ENCODE measurements at places on chromosomes 12 and 14.
A peak's percentile ranks its signal among the peaks of the same experiment; 100 is the strongest.

GRCh38 chr12:123050913-123051312 lies 70.4 kb downstream of the ARL6IP4 start:
- DNase-seq = no peak

- DNase-seq = peak; percentile 25
Observed at GRCh38 chr12:75587340-75588106, 76.1 kb upstream of the KRR1 start.

- no peak for DNase-seq
Observed at GRCh38 chr14:100416081-100416680, 93.0 kb downstream of the SLC25A47 start.

- no peak for DNase-seq
Observed at GRCh38 chr12:129606239-129606638, 297.6 kb downstream of the TMEM132D start.

- DNase-seq = no peak
Observed at GRCh38 chr12:40001406-40001805, 104.5 kb downstream of the SLC2A13 start.

- peak; percentile 55 for DNase-seq
Observed at GRCh38 chr12:122190842-122191668, 8.1 kb downstream of the LRRC43 start.

- DNase-seq = peak; percentile 78
Observed at GRCh38 chr14:92680781-92681650, 67.4 kb downstream of the LGMN start.

DNA sequence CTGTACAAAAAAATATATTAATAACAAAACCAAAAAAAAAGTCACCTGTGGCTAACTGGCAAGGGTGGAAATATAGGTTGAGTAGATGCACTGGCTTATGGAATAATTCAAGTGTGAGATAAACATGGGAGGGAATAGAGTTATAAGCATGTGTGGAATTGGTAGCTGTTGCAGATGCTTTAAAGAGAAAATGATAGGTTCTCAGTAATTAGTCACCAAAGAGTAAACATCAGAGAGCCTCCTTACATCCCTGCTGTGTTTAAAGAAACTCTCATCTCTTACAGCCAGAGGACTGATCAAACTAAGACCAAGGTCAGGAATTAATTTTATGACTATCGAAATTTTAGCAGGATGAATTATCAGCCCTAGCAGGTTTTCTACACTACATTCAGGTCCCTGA lies 70.5 kb downstream of the EGLN3 start:
- no peak for DNase-seq

GRCh38 chr12:12874029-12874428 lies 17.3 kb upstream of the GPRC5A start:
- DNase-seq = no peak

GRCh38 chr12:62438098-62438692 lies 28.4 kb upstream of the MON2 start:
- peak; percentile 57 for DNase-seq

GRCh38 chr14:24465368-24465767 lies 22.8 kb upstream of the SDR39U1 start:
- no peak for DNase-seq

GRCh38 chr14:104215706-104216334 lies 77.4 kb downstream of the KIF26A start:
- no peak for DNase-seq

GRCh38 chr12:105223884-105224283 lies 12.1 kb downstream of the APPL2 start:
- no peak for DNase-seq

- DNase-seq = no peak
Observed at GRCh38 chr12:96424601-96425000, 24.4 kb upstream of the CDK17 start.

DNA sequence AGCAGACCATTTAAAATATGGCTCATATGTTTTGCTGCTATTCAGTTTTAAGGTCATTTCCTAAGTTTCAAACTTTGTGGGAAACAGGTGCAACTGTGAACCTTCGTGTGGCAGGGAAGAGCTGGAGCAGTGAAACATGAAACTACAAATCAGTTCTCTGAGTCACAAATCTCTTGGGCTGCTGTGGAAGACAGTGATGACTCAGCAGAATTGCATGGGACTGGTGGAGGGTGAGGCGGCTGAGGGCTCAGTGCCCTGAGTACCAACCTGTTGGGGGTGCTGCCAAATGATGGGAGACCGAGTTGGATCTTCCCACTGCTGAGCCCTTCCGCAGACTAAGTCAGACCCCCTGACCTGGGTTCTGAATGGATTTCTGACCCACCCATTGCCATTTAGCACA lies 8.4 kb upstream of the CALM1 start:
- peak; percentile 75 for DNase-seq

DNA sequence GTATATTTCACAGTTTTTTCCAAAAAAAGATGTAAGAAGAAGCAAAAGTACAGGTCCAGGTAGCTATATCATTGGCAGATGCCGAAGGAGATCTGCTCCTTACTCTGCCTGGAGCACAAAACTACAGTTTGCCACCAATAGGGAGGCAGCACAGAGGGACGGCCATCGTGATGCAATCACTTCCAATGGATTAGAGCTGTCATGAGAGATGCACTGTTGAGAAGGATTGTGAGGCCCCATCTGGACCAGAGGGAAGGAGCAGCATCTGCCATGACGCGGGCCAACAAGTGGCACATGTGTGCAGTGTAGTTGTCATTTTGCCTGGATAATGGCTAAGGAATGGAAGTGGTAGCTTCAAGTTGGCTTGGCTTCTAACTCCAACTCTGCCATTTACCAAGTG lies 318.8 kb upstream of the FKBP4 start:
- no peak for DNase-seq

- no peak for DNase-seq
Observed at GRCh38 chr14:84421621-84422020, 1108.3 kb upstream of the FLRT2 start.

GRCh38 chr12:12608557-12608957 lies 3.1 kb upstream of the CREBL2 start:
- peak; percentile 22 for DNase-seq

DNA sequence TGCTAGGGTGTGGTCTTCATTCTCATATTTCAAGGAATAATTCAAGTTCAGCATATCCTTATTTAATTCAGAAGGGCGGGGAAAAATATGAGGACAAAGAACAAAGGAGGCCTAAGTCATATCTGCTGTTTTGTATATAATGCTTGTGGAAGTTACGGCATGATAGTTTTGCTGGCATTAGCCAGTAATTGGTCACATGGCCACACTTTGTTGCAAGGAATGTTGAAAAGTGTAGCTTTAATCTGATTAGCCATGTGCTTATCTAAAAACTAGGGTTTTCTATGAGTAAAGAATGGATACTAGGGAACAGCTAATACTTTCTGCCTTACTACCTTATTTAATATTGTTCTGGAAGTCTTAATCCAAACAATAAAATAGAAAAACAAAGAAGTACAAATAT lies 34.4 kb upstream of the E2F7 start:
- DNase-seq = no peak

- DNase-seq = peak; percentile 51
Observed at GRCh38 chr14:99604766-99605298, 825 bp upstream of the CCDC85C start.

GRCh38 chr12:95105540-95105939 lies 32.1 kb upstream of the NR2C1 start:
- DNase-seq = no peak

GRCh38 chr12:108587826-108588225 lies 10.1 kb downstream of the TMEM119 start:
- DNase-seq = no peak

- no peak for DNase-seq
Observed at GRCh38 chr14:71062581-71063303, 155.5 kb downstream of the PCNX1 start.

GRCh38 chr14:54652605-54653052 lies 85.7 kb downstream of the SAMD4A start:
- DNase-seq = peak; percentile 65

DNA sequence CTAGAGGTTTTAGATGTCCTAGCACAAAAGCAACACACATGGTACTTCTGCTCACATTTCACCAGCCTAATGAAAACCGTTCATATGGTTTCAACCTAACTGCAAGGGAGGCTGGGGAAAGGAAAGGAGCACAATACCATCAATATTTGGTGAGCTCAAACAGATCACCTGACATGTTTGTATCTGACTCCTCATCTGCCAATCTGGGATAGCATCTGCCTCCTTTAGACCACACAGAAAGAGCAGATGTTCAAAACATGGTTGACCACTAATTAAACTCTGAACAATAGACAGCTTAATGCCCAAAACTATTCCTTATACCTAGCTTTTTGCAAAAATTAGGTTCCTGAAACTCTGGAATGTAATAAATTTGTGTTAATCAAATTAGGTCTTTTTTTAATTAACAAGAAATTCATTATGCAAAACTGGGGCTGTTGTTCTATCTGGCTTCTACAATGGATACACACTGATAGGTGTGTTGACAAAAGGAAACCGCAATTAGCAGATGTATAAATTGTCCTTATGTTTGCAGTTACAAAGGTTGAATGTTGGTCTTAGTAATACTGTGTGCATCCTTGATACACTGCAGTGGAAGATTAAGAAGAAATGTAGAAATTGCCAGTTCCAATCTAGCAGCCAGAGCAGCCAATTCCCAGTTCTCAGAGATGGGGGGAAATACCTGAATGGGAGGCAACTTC lies 89.3 kb downstream of the DUSP6 start:
- no peak for DNase-seq

DNA sequence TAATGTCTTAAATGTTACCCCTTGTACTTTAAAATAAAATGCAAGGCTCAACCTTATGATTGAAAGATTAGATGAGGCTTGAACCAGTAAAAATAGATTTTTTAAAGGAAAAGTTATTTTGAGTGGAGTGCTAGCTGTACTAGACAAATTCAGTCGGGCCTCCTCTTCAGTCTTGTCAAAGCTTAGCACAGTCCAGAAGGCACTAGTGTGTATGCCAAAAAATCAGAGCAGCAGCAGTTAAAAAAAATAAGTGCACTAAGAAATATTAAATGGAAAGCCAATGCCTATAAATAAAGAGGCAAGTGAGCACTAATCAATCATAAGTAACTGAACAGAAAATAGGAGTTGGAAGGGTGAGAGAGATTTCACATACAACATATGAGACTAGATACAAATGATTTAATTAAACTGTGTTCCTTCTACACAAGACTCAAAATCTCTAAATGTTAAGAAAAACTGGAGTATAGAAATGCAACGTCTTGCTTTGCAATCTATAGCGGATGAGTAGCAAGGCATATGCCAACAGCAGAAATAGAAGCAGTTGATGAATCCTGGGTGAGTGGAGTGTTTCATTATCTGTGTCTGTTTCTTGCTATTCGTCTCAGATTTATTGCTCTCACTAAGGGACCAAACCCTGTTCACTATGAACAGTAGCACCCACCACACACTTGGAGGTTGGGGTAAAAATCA lies 172.1 kb downstream of the ETNK1 start:
- no peak for DNase-seq

GRCh38 chr14:67566908-67567307 lies 33.2 kb downstream of the PIGH start:
- no peak for DNase-seq

- peak; percentile 73 for DNase-seq
Observed at GRCh38 chr12:111409403-111409779, 3.7 kb downstream of the SH2B3 start.

DNA sequence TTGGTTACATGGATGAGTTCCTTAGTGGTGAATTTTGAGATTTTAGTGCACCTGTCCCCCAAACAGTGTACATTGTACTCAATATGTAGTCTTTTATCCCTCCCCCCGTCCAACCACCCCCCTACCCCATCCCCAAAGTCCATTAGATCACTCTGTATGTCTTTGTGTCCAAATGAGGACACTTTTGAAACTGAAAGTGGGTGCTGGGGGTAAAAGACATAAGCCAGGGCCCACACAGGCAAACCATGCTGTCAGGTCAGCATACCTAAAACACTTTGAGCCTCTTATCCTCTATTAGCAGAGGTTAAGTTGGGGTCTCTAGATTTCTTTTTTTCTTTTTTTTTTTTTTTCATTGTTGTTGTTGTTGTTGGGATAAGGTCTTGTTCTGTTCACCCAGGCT lies 31.3 kb upstream of the KICS2 start:
- DNase-seq = no peak

DNA sequence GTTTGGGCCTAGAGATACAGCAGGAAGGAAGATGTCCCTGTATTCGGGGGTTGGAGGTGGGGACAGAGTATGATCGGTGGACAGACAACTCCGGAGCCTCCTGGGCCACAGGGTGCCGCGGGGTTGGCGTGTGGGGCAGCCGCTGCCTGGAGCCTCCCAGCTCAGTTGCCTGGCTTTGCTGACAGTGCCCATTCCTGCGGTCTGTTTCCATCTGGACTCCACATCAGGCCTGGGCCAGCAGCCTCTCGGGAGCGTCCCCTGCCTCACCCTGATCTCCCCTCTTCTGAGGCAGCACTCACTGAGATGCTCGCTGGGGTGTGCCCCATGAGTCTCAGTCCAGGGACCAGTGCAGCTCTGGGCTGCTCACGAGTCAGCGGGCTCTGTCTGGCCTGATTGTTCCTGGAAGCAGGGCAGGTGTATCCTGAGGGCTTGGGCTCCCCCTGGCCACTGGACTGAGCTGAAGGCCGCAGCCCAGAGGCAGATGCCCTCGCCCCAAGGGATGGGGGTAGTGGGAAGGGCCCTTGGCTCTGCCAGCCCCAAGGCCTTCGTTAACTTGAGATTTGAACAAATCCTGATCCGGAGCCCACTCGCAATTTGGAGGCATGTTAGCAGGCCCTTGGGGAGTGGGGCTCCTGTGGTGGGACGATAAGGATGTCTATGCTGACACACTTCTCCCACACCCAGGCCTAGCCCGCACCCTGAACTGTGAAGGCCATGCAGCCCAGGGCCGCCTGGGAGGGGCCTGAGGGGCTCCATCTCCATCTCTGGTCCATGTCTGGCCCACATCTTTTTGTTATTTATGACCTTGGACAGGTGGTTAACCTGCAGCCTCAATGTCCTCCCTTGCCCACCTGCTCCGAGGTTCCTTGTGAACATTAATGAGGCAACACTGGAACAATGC lies 7.5 kb downstream of the HIP1R start:
- DNase-seq = no peak

DNA sequence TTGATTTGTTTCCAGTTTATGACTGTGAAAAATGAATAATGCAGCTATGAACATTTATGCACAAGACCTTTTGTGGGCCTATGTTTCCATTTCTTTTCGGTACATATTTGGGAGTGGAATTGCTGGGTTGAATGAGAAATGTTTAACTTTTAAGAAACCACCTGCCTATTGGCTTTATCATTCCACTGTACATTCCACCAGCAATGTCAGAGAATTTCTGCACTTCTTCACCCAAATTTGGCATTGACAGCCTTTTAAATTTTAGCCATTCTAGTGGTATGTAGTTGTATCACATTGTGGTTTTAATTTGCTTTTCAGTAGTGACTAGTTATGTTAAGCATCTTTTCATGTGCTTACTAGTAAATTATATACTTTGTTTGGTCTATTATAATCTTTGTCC lies 317.0 kb upstream of the TMTC1 start:
- no peak for DNase-seq

GRCh38 chr12:5072311-5072710 lies 28.6 kb downstream of the KCNA5 start:
- no peak for DNase-seq

GRCh38 chr14:95191445-95192199 lies 34.3 kb upstream of the DICER1 start:
- DNase-seq = no peak

DNA sequence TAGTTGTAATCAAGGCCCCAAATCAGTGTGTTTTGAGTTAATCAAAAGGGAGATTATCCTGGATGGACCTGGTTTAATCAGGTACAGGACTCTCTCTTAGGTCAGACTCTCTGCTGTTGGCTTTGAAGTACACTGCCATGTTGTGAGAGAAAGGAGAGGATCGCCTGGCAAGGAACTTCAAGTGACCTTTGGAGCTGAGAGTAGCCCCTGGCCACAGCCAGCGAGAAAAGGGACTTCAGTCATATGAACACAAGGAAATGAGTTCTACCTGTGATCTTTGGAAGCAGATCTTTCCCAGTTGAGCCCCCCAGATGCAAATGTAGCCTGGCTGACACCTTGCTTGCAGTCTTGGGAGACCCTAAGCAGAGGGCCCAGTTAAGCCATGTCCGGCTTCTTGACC lies 68.3 kb upstream of the CPM start:
- no peak for DNase-seq

All from EL (cell line).